Anterior cingulate cortex (tissue), 58 donors: ENCODE measurements at places on chromosomes 11 and 22.

DNA sequence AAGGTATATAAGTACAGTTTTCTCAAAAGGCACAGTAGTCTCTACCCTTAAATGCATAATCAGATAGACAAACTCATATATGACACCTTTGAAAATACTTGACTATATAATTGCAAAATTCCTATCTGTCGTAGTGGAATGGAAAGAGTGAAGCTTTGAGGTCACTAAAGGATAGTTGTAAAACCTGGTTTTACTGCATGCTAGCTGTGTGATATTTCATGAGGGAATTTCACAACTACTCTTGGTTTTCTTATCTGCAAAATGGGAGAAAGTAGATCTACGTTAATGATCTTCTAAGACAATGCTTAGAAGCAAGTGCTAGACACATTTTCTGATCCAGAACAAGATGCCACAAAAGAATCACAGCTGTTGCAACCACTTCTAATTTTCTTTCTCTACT is 332.2 kb downstream of the AASDHPPT start:
- DNase-seq, result no peak

- DNase-seq, result no peak
Observed at GRCh38 chr11:93517041-93517440, 26.1 kb downstream of the SMCO4 start.

- DNase-seq, result no peak
Observed at GRCh38 chr11:118151431-118151830, 1.2 kb downstream of the SCN4B start.

GRCh38 chr22:30422481-30423300 is 2.9 kb upstream of the MTFP1 start:
- DNase-seq, result peak; percentile 82

DNA sequence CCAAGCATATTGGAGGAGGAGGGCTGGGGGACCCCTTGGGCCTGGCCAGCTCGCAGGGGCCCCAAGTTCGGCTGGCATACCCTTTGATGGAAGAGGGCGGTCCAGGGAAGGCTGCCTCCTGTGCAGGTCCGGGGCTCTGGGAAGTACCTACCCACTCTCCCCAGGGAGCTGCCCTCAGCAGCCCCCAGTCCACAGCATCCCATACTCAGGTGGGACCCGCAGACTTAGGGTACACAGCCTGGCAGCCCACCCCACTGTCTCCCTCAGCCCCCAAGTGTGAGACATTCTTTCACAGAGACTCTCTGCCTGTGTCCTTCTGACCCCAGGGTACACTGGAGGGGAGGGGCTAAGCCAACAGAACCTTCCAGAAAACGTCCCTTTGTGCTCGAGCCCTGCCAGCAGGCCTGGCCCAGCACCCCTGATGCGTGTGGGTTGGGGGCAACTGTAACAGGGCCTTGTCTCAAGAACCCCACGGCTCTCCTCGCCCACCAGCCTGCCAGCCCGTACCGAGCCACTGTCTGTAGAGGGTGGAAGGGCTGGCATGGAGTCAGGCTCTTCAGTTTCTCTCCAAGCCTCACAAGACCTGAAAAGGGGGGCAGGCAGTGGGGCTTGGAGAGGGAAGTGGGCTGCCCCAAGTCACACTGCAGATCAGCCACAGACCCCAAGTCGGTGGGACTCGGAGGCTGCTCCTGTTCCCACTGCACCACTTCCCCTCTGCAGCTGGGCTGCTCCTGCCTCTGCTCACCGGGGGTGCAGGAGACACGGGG is 7.0 kb upstream of the TNFRSF13C start:
- no peak for DNase-seq

GRCh38 chr11:69841859-69842698 is 22.9 kb upstream of the FGF3 start:
- no peak for DNase-seq

GRCh38 chr11:94671553-94672366 is 96.4 kb upstream of the AMOTL1 start:
- no peak for DNase-seq

DNA sequence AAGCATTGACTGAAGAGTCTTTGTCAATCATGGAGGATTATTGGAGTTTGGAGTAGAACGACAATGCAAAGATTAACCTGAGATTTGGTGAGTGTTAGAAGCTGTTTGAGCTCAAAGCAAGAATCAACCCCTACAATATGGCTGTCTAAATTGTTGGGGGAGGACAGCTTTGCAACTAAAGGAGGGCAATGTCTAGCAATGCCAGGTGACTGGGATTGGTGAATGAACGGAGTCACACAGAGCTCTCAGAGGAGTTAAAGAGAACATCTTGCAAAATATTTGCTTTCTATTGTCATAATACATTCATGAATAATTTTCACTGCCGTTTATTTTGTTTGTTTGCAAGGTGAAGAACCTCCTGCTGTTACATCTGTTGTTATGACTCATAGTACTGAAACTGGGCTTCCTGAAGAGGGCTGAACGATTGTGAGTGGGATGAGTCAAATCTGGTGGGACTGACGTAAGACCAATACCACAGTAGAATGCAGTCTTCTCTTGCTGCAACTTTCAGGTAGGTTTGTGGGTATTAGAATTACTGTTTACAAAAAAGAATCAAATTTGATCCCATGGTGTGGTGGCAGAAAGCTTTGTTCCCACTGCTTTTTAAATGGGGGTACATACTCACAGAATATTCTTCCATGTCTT is 281.9 kb downstream of the CADM1 start:
- DNase-seq, result peak; percentile 8

DNA sequence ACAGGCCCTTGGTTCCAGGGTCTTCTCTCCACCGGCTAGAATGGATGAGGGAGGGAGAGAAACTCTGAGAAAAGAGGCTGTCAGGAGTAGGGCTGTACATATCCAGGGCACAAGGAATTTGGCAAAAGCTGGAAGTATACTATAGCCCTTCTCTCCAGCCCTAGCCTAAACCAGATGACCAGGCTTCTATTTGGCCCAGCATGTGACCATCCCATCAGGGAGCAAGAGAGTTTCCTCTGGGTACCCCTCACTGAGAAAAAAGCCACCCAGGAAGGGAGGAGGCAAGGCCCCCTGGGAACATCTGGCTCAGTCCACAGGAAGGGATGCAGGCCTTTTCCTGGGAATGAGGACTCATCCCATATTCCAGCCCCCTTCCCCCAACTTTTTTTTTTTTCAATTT is 8.3 kb downstream of the CD44 start:
- DNase-seq, result no peak

- no peak for DNase-seq
Observed at GRCh38 chr11:75072582-75072981, 24.1 kb downstream of the OR2AT4 start.

- DNase-seq, result no peak
Observed at GRCh38 chr22:27800250-27801201, 1.0 kb downstream of the MN1 start.

DNA sequence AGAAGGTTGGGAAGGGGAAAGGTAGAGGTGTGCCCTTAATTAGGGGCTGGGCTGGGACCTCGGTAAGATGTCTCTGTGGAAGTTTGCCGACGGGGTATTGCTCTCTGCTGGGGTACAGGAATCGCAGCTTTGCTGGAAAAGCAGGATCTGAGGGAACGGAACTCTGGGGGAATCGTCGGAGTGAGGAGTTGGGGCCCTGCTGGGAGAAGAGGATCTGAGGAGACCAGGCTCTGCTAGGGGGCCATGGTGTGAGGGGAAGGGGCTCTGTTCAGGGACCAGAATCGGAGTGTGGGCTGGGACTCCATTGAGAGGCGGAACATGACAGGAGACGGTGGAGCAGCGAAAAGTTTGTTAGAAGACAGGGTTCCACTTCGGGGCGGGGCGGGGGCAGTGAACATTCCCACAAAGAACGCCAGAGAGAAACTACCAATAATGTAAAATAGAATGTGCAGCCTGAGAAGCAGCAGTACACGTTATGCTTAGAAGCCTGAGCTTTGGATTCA is 456 bp downstream of the AAMDC start:
- DNase-seq, result no peak

GRCh38 chr11:36452236-36452940 is 57.7 kb downstream of the TRAF6 start:
- DNase-seq, result no peak

GRCh38 chr11:57735619-57736298 is 5.5 kb upstream of the SELENOH start:
- DNase-seq, result no peak

DNA sequence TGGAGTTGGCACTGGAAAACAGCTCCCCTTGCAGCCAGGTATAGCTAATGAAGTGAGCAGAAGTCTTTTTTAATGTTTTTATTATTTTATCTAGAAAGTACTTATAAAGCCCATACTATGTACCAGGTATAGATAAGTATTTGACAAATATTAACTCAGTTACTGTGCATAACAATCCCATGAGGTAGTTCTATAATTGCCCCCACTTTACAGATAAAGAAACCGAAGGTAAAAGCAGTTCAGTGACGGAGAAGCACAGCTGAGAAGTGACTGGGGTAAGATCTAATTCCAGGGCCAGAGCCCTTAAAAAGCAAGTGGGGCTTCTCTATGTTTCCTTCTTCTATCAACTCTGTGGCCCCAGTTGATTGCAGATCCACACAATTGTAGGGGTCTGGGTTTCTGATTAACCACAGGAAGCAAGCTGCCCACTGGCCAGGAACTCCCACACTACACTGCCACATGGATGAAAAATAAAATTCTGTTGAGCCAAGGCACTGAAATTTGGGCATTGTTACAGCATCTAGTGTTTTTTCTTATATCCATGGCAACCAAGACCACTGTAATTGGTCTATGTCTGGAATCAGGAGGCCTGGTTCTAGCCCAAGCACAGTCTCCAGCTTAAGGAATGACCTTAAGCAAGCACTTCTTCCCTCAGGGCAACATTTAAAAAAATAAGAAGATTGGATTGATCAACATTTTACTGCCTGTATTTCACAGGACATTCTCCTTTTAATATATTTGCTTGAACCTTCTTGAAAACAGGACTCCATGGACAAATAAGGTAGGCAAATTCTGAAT is 55.3 kb upstream of the TEAD1 start:
- no peak for DNase-seq

DNA sequence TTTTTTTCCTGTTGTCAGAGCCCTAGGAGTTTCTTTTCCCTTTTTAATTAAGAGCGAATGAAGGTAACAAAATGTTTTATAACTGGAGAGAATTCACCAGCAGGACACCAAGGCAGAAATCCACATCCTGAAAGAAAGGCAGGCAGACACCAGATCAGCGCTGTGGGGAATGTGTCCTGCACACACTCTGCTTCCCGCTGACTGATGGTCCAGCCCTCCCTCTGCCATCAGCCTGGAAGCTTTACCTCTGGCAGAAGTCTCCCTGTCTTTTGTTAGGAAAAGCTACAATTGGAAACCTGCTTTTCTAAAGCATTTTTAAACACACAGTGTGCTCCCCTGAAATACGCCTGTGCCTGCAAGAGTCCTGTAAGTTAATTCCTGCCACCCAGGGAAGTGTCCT is 638.5 kb downstream of the NTM start:
- no peak for DNase-seq

- DNase-seq, result no peak
Observed at GRCh38 chr11:84541731-84542340, 1085.3 kb downstream of the DLG2 start.

DNA sequence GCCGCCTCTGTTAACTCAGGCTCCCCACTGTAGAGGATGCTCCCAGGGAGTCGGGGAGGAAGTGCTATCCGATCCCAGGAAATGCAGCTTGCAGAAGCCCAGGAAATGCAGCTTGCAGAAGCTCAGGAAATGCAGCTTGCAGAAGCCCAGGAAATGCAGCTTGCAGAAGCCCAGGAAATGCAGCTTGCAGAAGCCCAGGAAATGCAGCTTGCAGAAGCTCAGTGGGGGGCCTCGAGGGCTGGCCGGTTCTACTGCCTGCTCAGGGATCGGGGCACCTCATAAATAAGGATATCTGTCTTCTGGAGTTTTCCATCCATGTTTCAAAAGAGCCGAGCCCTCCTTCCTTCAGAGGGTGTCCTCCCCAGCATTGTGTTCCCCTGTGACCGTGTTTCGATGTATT is 25.1 kb upstream of the SMIM38 start:
- no peak for DNase-seq

DNA sequence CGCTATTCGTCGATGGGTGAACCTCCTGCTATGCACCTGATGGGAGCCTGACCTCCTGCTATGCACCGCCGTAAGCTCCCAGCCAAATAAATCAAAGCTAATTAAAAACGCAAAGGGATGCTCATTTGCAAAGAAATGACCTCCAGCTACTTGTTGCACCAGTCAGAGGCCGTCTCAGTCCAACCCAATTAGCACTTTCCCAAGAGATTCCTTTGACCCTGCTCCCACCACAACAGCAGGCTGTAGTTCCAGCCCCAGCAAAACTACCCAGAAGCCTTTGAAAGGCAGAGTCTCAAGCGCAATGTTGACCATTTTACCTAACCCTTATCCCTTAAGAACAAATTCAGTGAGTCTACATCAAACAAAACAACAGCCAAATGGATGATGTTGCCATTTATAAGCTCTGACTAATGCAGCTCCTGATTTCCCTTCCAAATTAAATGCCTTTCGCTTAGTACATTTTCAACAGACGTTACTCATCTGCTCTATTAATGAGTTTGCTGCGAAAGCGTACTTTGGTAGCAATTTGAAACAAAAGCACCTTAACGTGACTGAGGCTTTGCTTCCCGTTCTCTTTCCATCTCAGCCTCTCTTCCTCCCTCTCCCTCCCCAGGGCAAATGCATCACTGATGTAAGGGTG is 17.2 kb upstream of the BSX start:
- DNase-seq, result no peak

- DNase-seq, result peak; percentile 71
Observed at GRCh38 chr11:119374632-119375336, 6.7 kb downstream of the USP2 start.

- DNase-seq, result no peak
Observed at GRCh38 chr11:123196060-123196714, 1.1 kb upstream of the CLMP start.

DNA sequence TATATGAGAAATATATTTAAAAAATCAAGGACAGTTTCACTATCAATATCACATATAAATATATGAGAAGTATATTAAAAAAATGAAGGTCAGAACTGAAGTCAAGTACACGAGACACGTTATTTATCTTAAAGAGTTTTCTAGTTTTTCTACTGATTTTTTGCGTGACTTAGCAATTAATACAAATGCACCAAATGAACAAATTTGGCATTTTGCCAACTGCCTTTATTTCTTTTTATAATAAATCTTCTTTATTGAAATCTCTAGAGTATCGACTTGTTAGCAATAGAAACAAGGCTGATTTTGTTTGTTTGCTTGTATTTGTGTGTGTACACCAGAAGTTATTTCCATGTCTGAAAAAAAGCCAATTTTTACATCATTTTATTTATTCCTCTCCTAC is 1684.7 kb upstream of the RAG2 start:
- DNase-seq, result no peak

GRCh38 chr11:28366549-28367346 is 258.6 kb downstream of the METTL15 start:
- no peak for DNase-seq
